Omental fat pad (tissue), 4 donors: ENCODE measurements at places on chromosomes 6 and 20.

GRCh38 chr20:38084425-38084951, 50.9 kb downstream of the RPRD1B start:
- DNase-seq, result no peak

DNA sequence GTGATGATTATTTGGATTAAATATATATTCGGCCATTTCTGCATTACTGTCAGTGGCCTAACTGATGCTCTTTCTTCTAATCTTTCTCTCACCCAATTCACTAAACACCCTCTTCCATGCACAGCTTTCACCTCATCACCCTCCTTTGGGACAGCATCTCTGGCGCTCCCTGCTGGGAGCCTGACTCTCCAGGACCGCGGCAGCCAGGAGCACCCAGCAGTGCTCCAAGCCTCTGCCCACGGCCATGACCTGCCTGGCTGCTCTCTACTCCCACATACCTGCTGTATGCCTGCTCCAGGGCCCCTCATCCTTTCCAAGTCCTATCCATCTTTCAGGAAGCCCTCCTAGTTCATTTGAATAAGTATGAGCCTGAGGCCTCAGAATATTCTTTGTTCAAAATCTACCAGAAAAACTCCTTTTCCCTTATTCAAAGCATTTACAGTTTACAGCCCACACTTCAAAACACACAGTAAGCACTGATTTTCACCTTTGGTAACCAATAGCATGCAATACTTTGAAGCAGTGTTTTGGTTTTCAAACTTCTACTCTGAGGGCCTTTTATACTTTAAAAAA, 15.2 kb downstream of the CTCFL start:
- no peak for DNase-seq

DNA sequence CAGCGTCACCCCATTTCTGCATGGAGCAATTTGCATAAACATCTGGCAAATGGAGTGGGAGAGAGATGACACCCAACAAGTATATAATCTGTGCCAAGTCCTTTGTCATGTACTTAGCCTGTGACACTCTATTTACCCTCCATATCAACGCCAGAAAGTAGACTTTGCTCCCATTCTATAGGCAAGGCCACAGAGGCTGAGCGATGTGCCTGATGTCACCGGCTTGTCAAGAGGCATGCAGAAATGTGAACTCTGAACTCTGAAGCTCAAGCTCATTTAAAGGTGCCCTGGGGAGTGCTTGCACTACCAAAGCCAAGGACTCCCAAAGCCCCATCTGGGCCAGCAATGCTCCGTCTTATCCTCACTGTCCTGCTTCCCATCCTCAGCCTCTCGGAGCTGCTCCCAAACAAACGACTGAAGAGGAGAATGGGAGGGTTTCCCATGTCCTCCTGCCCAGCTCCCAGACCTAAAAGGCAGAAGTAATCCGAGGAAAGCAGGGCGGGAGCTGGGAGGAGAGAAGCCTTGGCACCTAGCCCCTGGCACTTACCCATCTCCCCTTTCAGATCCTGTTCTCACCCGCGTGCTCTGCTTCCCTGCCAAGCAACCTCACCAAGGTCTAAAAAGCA, 9.2 kb downstream of the CPNE5 start:
- DNase-seq, result no peak

- DNase-seq, result no peak
Measured at GRCh38 chr6:31676904-31677303, 4.0 kb downstream of the LY6G5C start.

- no peak for DNase-seq
Measured at GRCh38 chr6:75791881-75792280, 42.8 kb downstream of the MYO6 start.

DNA sequence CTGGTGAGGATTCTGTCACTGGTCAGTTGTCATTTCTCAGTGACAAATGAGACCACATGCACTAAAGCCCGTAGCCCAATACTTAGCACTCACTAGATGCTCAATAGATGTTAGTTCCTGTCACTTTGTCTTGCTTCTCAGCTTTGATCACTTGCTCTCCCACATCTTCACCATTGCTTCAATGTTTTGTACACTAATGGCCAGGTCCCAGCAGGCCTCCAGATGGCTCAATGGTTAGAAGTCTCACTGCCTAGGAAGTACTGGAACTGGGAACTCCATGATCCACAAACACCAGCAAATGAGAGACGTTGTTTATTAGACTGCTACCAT, 502.8 kb upstream of the JARID2 start:
- no peak for DNase-seq

DNA sequence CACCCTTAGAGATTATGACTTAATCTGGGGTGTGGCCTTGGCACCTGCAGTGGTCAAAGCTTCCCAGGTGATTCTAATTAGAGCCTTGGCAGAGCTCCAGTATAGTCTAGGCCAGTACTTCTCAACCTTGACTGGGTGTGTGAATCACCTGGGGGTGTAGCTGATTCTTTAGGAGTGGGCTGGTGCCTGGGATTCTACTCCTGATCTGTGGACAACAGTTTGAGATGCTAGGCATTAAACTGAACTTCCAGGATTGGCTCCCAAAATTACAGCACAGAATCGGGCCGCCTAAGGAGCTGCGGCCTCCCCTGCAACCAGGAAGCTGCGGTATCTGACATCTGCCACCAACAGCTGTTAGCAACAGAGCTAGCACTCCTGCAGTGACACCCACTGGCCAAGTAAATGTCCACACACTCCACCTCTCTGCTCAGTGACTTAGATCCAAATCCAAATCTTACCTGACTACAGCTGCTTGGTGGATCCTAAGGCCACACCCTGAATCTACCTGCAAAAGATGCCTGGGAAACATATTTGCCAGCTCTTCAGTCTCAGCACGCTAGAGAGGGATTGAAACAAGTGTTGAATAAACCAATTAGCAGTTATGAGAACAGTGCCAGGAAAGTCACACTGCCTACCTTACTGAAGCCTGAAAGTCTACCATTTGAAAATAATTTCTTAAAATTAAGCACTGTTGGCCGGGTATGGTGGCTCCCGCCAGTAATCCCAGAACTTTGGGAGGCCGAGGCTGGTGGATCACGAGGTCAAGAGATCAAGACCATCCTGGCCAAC, 126.7 kb downstream of the UNC5CL start:
- DNase-seq, result no peak

- DNase-seq, result no peak
Measured at GRCh38 chr20:5973971-5974370, 23.5 kb downstream of the MCM8 start.

DNA sequence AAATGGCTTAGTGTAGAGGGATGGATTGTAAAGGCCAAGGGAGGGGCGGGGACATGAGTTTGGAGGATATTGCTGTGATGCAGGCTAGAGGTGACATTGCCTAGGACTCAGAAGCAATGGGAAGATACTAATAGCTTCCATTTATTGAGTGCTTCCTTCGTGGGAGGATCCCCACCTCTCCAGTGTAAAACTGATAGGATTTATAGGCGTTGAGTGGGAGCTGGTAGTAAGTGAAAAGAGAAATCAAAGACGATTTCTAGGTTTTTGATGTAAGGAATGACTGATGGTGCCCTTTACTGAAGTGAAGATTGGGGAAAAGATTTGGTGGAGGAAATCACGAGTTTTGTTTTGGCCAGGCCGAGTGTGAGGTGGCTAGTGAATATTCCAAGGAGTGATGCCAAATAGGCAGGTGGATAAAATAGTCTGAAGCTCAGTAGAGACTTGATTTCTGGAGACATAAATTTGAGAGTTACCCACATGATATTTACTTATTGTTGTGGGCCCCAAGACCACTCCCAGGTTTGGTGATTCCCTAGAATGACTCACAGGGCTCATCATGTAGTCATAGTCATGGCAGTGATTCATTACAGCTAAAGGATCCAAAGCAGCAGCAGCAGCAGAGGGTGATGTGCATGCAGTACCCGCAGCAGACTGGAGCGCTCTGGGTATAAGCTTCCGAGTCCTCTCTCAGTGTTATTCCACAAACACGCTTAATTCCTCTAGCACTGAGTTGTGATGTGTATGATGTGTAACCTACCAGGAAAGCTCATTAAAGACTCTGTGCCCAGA, 10.2 kb downstream of the RPRD1B start:
- DNase-seq, result no peak

DNA sequence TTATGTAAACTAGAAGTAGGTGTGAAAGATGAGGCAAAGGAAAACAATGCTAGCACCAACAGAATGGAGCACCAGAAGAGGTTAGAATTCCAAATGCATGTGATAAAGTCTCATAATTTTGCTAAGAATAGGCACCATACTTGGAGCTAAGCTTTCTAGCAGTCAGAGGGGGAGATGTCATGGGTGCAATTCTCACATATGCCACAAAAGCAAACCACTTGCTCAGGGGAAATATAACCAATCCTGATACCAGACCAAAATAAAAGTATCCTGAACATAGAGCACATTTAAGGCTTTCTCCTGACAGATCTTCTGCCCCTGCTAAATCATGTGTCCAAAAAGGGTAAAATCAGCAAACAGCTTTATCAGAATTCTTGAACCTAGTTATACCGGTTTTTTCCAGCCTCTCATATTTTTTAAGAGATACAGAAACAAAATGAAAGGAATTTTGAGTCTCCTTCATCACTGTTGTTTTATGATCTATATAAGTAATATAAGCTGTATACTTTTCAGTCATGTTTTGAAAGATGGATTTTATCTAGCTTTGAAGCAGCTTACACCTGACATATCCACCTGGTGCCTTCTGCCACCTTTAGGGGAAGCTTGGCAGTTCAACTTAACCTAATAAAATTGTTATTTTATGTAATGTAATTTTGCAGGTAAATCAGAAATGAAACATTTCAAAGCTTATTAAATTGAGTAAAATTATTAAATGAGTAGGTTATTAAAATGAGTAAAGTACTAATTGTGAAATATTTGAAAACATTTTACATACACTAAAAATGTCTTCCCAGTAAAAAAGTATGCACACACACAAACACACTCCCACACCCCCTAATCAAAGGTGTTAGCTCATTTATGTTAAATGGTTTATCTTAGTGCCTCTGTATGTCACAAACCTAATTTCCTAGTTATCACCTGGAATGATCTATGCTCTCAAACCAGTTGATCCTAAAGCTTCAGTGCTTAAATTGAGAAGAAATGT, 2.8 kb downstream of the SPO11 start:
- no peak for DNase-seq
